ENCODE measurements at places on chromosomes 6 and 20. TPM values are rescaled to one million over a fixed set of nuclear protein-coding genes. Genes with fewer than 3 reads are reported as not detected.
A peak's percentile ranks its signal among the peaks of the same experiment; 100 is the strongest.

The GPR6 gene
- total RNA-seq, result not detected

The RUNX2 gene
- total RNA-seq, result 4.3 TPM

The CD40 gene
- total RNA-seq, result 5.0 TPM

DNA sequence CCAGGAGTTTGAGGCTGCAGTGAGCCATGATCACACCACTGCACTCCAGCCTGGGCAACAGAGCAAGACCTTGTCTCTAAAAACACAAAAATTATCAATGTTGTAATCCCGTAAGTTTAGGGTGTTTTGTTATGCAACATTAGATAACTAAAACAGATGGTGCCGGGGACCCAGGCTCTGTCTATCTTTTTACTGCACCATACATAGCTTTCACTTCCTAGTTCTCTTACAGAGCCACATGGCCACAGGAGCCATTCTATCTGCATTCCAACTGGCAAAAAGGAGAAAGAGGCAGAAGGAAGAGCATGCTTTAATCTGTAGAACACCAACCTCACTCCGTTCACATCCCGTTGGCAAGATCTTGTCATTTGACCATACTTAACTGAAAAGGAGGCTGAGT, 5.4 kb upstream of the TCF15 start:
- H3K4me3 ChIP-seq, result no peak overlapping the region
- H3K27ac ChIP-seq, result no peak overlapping the region
- H3K4me1 ChIP-seq, result peaks cover 4% of the 10 kb centered on the region
- DNase-seq, result no peak

- H3K27ac ChIP-seq, result no peak overlapping the region
- no peak for DNase-seq
- H3K4me1 ChIP-seq, result no peaks in the 10 kb centered on the region
- H3K36me3 ChIP-seq, result no peaks in the 10 kb centered on the region
Measured at GRCh38 chr6:149364557-149364956, 35.5 kb upstream of the SUMO4 start.

DNA sequence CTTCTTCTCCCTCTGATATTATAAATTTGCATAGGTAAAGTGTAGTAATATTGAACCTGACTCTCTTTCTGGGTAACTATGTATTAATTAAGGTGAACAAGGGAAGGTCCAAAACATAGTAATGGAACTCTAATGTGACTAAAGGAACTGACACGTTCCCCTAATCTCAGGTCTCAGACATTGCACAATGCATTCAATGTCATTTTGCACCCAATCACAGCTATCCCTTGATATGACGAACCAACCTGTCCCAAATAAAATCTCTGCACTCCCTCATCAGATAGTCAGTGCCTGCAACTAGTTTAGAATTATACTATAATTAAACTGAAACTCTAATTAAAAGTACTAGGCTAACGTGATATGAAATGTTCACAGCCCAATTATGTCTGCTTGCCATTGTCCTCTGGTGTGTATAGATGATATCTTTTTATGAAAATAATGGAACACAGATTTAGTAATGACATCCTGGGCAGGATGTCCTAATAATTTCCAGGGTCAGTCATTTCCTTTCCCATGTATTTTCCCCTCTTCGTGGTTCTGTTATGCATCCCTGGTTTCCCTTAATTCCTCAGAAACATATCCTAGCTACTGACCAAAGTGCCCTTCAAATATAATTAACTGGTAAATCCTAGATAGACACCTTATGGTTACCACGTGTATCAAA, 36.8 kb downstream of the PTPRK start:
- H3K4me1 ChIP-seq, result no peaks in the 10 kb centered on the region
- no peak for DNase-seq
- no peak overlapping the region for H3K27ac ChIP-seq

GRCh38 chr6:167668019-167668753, 158.5 kb upstream of the AFDN start:
- peak; percentile 68 for DNase-seq
- H3K4me3 ChIP-seq, result no peak overlapping the region
- H3K27ac ChIP-seq, result peak overlapping the region; percentile 18
- no peaks in the 10 kb centered on the region for H3K27me3 ChIP-seq
- peaks cover 36% of the 10 kb centered on the region for H3K4me1 ChIP-seq

DNA sequence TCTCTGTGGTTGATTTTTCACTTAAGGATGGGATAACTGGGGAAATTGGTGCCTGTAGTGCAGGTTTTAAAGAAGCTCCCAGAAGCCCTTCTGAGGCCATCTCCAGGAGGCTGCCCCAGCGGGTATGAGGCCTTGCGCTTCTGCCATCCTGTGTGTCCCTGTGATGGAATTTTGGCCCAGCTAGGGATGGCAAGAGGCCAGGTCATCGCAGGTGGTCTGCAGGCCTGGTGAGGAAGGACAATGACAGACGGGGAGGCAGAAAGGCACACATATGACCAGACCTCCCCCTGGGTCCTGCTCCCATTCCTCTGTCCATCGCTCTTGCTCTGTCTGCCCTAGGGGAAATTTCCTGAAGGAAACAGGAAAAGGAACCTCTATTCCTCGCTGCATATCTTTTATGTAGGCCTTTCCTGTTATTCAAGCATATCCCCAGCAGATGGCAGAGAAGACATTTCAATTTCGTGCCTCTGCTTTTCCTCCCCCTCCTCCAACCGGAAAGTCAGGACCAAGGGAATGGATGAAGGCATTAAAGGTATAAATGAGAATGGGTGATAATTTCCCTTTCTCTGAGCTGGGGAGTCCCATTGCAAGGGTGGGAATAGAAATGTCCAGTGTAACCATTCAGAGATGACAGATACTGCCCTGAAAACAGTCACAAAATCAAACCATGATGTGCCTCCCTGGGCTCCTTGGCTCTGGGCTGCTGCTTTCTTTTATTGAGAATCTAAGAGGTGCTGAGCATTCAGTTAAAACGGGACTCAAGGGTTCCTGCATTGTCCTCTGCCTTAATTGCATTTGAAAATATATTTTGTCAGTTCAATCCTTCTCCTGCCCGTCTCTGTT, 17.6 kb upstream of the HLA-F start:
- H3K27ac ChIP-seq, result no peak overlapping the region
- H3K4me1 ChIP-seq, result no peaks in the 10 kb centered on the region
- no peak for DNase-seq
- H3K27me3 ChIP-seq, result no peaks in the 10 kb centered on the region
- H3K36me3 ChIP-seq, result no peaks in the 10 kb centered on the region
